ENCODE measurements at places on chromosomes 2 and 18.

DNA sequence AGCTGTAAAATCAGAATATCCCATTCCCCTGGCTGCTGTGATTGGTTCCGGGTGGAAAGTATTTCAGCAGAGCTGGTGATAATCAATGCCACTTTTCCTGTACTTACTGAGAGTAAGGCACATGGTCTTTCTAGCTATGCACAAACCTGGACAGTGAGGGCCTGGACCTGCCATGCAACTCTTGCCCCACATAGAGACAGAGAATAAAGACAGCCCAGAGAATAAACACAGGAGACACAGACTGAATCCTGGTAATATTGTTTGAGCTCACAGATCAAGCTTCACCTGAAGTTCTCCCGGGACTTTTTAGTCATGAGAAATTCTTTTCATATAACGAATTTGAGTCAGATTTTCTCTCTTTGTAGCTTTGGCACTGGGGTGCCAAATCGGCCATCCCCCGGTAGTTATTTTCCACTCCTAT lies 81.9 kb downstream of the ACAA2 start:
- DNase-seq: no peak

GRCh38 chr2:29871541-29871940 lies 49.8 kb downstream of the ALK start:
- DNase-seq: no peak

DNA sequence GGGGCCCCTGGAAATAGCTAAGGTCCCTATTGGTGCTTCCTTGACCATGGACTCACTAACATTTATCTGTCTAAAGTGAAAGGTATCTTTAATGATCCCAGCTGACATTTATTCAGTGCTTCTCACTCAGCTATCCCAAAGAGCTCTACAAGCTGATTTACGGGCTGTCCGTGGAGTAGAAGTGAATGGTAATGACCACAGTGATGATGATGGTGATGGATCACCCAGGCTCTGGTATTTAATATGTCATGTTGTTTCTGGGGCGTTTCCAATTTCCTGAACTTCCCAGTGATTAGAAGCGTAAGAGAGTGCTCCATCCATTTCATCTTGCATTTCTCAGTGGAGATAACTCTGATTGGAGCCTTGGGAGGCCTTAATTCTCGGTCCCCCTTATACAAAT lies 304.3 kb downstream of the HRH4 start:
- peak; percentile 26 for DNase-seq

DNA sequence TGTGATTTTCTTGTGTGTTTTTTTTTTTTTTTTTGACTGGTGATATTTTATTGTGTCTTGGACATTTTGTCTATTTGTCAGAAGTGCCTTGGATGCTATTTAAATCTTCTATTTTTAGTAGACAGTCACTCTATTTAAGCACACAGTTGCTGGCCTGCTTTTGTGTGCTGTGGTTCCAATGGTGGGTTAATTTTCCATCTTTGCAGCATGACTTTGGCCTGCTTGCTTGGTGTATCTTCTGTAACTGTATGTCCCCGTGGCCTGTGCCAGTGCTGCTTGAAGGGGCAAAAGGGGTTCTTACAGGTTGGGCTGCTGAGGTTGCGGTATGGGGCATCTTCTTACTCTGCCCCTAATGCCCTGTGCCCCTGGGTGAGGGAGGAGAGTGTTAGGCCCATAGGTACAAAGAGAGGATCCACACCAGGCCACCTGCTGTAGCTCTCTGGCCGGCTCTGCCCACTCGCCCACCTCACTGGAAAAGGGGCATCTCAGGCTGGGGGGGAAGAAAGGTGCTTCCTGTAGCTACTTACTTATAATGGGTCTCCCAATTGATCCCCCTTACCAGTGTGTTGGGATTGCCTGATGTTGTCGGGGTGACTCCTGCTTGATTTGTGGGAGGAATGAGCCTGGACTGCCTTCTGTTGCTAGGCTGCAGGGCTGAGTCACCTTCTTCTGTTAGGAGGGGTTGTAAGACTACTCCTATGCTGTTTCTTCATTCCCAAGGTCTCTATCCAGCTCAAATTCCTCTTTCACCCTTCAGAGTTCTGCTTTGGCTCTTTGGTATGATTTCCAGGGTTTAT lies 490.0 kb upstream of the HS6ST1 start:
- DNase-seq: peak; percentile 60

DNA sequence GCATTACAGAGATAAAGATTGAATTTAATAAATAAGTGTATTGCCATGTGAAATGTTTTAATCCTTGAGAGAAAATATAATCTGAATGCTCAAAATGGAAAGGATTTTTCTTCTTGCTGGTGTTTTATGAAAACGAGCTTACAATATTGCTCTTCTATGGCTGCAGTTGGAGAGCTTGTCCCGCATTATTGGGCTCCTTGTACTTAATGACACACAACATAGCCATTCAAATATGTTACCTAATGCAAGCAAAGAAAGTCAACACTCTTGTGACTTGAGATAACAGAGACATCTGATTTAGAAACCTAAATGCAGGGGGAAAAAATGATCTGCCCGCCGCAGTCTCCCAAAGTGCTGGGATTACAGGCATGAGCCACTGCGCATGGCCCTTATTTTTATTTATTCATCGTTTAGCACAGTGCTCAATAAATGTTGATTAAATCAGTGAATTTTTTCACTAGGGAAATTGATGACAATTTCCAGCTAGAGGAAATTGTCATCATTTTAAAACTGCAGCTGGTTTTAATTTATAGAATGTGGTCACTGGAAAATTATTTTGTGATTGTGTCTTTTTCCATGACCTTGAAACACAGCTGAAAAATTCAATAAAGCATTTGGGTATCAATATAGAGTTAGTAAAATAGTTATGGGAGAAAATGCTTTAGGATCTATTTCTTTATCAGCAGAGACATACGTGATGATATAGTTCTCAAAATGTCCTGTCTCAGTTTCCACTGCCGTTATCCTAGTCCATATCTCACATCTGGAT lies 2.4 kb upstream of the PRKD3 start:
- DNase-seq: no peak

GRCh38 chr2:19540739-19541525 lies 182.5 kb upstream of the OSR1 start:
- DNase-seq: peak; percentile 90

DNA sequence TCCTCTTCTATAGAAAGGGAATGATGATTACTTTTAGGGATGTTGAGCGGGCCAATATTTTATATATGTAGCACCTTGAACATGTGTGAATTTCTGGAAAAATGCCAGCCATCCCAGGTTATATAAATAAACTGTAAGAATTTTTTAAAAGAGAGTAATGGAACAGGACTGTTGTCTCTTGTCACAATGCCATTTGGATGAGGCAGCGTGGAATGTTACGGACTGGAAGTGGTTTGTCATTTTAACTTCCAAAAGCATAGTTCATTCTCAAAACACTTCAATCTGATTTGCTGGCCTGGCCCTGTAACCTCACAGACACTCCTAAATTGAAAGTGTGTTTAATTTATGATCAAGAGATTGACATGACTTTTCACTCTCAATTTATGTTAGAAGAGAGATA lies 70.8 kb downstream of the TPGS2 start:
- DNase-seq: no peak

DNA sequence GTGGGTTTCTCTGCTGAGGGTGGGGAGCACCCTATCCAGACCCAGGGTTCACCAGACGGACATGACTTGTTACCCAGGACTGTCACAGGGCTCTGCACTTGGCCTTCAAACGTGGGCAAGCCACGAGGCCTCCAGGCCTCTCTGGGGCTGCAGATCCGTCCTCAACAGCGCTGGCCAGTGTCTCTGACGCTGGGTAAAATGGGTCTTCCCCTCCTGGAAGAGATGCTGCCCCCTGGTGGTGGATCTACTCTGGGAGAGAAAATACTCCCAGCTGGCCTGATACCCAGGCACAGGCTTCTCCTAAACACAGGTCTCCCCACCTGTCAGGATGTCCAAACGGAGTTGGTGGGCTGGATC lies 3.7 kb downstream of the GPR17 start:
- DNase-seq: peak; percentile 72

- DNase-seq: peak; percentile 21
Measured at GRCh38 chr18:31248783-31249521, 69.0 kb upstream of the DSG1 start.

- no peak for DNase-seq
Measured at GRCh38 chr18:21341141-21341540, 99.1 kb downstream of the GREB1L start.

DNA sequence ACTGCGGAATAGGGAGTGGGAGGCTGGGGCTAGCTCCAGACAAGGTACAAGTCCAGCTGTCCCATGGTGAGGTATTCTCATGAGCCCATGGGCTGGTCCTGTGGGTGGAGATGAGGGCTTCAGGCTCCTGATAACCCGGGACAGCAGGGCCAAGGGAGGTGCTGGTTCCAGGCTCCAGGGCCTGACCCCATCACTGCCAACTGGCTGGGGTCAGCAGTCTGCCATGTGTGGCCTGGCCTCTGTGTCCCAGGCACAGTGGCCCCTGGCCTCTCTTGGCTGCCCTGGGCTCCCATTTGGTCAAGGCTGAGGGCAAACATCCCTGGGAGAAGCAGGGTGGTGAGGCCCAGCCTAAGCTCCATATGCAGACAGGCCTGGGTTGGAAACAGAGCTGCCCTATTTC lies 966 bp upstream of the OXER1 start:
- no peak for DNase-seq

DNA sequence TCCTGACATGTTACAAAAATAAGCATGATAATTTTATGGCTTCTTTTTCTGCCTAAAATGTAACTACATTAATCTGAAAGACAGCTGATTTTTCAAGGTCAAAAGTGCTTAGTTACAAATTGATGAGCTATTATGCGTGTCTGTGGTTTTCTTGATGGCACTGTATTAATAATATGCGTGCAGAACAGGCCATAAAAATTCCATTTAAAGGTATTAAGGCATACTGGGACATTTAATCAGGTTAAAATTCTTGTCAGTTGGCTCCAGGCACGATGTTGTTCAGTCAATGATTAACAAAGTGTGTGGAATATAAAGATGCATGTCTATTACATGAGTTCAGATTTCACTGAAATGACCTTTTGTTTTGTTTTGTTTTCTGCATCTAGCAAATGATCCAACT lies 420.1 kb upstream of the ZNF804A start:
- DNase-seq: no peak

GRCh38 chr2:1731963-1732768 lies 12.1 kb downstream of the PXDN start:
- peak; percentile 81 for DNase-seq

DNA sequence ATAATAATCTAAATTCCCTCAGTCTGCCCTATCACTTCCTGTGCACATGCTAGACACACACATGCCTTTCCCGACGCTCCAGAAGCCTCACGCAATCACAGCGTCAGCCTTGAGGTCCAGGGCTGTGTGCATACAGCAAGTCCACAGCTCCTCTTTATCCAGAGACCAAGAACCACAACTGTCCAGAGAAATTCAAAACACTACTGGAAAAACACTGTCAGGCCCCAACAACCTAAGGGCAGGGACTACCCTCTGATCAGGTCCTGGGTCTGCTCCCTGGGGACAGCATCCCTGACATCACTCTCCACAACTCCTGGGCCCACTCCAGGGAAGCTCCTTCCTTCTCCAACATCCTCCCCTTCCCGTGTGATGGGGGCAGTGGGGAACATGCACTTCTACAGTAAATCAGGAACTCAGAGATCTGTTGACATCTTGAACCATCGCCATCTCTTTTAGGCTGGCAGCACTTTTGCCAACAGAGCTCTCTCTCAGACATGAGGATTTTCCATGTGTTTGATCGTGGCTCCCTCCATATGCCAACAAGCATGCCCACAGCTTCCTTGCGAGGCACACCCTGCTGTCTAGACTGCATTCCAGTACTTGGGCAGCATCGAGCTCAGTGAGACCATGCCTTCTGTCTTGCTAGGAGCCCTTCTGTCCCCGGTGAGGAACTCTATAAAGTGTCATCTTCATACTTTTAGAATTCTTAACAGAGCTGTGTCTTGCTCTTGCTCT lies 15.4 kb downstream of the TEX51 start:
- DNase-seq: no peak

DNA sequence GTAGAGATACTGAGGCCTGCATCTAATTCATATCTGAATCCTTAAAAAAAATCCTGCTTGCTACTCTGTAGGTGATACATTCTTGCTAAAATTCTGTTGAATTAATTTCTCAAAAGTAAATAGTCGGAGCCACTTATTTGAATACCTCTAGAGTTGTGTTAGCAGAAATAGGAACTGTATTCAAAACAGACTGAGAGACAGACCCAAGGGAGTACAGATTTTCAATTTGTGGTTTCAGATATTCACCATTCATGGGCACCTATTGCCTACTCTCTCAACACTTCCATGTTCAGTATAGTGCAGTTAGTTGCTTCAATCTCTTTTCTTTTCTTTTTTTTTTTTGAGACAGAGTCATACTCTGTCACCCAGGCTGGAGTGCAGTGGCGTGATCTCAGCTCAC lies 46.6 kb upstream of the CTLA4 start:
- DNase-seq: no peak

- DNase-seq: no peak
Measured at GRCh38 chr18:55861266-55861665, 273.3 kb upstream of the TCF4 start.

DNA sequence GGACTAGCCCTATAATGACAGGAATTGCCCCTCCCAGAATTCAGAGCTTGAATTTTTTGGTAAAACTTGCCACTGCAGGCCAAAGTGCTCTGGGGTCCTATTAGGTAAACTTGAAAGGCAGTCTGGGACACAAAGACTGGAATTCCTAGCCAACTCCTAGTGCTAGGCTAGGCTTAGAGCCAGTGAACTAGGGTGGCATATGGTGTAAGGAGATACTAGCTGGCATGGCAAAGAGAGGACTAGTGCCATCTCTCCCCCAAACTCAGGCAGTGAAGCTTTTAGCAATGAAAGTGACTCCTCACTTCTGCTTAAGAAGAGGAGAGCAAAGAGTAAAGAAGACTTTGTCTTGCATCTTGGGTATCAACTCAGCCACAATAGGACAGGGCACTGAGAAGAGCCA lies 410.5 kb upstream of the CNTNAP5 start:
- DNase-seq: no peak

- DNase-seq: no peak
Measured at GRCh38 chr2:218375212-218375611, 6.9 kb upstream of the SLC11A1 start.

GRCh38 chr18:41703744-41704530 lies 251.1 kb upstream of the PIK3C3 start:
- DNase-seq: no peak

- DNase-seq: peak; percentile 100
Measured at GRCh38 chr2:47269316-47270232, 114.5 kb upstream of the STPG4 start.

- no peak for DNase-seq
Measured at GRCh38 chr2:98892871-98893270, 43.2 kb downstream of the CRACDL start.

GRCh38 chr18:43875511-43875910 lies 598.2 kb upstream of the SYT4 start:
- no peak for DNase-seq

- peak; percentile 36 for DNase-seq
Measured at GRCh38 chr2:238974081-238974480, 126.2 kb downstream of the TWIST2 start.

DNA sequence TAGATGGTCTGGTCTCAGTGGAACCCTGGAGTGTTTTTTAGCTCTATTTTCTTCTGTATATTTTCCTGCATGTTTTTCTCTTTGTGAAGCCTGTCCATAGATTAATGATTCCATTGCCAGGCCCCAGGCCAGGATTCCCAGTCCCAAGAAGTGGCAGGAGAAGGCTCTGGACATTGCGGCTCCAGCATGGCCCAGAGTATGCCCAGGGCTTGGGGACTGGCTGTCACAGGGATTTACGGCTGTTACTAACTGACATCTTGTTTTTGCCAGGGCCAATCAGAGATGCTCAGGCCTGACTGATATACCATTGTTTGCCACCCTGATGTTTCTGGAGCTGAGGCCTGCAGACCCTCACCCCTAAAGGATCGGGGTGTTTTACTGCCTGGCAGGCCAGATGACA lies 59.0 kb downstream of the PRKCE start:
- no peak for DNase-seq

GRCh38 chr2:162153608-162154224 lies 1.7 kb upstream of the GCG start:
- DNase-seq: no peak
